ENCODE measurements at places on chromosomes 3 and 15.

- peak; percentile 8 for DNase-seq
Observed at GRCh38 chr3:181076558-181076957, 87.0 kb upstream of the DNAJC19 start.

GRCh38 chr15:56919609-56920366, 1.3 kb downstream of the TCF12 start:
- no peak for DNase-seq

GRCh38 chr15:31241888-31242522, 84.6 kb upstream of the KLF13 start:
- DNase-seq = no peak

DNA sequence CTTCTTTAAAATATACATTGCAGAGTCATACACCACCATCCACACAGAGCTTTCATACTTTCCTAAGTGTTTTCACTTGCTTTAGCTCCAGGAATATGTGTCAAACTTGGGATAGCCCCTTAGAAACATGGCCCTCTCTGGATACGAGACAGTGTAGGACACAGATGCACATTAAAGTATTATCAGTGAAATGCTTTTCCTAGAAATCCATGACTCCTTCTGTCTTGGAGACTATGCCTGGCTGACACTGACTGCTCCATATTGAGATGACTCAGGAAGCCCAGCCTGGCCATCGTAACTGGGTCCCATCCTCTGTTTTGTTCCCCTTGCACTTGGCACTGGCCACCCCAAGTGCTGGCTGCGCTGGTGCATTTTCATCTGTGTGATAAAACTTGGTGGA, 204.8 kb downstream of the PDZRN3 start:
- no peak for DNase-seq

DNA sequence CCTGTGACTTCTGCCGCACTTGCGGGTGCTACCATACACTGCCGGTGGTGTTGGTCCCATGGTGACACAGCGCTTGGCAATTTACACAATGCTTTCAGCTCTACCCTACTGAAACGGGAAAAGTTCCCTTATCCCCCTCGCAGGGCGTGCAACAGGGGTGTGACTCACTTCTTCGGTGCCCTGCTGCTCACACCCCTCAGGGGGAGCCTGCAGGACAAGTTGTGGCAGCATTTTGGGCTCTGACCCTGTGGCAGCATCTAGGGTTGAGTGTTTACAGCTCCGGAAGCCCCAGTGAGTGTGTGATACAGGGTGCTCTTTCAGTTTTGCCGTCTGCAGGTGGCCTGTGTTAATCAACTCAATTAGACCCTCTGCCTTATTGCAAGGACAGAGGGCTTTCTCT, 324.7 kb upstream of the RGMA start:
- DNase-seq = no peak

DNA sequence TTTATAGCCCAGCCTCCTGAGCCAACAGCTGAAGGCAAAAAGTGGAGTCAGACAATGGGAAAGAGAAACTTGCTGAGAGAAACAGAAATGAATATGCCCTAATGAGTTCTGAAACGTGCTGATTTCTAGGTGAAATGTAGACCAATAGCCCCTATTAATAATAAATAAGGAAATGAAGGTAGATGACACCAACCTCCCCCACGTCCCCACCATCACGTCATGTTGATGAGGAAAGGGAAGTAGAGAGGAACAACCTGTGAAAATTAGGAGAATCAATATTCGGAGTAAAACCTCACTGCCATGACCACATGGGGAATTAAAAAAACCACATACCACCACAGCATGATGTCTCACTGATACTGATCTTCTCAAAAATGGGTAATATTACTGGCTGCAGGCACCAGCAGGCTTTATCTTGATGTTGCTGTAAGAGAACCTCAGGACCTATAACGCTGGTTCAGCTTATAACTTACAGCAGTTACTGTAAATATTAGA, 64.0 kb downstream of the KAT2B start:
- no peak for DNase-seq

- DNase-seq = no peak
Observed at GRCh38 chr3:99818818-99819217, 1.2 kb downstream of the CMSS1 start.

GRCh38 chr3:89946884-89947283, 839.5 kb downstream of the EPHA3 start:
- DNase-seq = no peak

DNA sequence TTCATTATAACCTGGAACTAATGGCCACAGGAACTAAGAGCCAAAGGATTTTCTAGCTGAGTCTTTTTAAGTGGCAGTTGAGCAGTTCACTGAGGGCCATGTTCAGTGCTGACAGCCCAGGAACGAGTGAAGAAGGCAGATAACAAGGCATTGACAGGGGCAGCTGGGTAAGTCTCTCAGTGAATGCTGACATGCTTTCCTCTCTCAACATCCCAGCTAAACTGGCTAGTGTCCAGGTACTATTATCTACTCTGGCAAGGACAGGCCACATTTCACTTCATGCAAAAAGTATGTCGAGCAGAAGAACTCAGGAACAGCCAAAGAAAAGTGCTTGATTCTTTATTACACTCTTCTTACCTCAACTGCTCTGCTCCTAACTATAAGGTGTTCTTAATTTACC, 515.9 kb downstream of the NLGN1 start:
- DNase-seq = no peak

DNA sequence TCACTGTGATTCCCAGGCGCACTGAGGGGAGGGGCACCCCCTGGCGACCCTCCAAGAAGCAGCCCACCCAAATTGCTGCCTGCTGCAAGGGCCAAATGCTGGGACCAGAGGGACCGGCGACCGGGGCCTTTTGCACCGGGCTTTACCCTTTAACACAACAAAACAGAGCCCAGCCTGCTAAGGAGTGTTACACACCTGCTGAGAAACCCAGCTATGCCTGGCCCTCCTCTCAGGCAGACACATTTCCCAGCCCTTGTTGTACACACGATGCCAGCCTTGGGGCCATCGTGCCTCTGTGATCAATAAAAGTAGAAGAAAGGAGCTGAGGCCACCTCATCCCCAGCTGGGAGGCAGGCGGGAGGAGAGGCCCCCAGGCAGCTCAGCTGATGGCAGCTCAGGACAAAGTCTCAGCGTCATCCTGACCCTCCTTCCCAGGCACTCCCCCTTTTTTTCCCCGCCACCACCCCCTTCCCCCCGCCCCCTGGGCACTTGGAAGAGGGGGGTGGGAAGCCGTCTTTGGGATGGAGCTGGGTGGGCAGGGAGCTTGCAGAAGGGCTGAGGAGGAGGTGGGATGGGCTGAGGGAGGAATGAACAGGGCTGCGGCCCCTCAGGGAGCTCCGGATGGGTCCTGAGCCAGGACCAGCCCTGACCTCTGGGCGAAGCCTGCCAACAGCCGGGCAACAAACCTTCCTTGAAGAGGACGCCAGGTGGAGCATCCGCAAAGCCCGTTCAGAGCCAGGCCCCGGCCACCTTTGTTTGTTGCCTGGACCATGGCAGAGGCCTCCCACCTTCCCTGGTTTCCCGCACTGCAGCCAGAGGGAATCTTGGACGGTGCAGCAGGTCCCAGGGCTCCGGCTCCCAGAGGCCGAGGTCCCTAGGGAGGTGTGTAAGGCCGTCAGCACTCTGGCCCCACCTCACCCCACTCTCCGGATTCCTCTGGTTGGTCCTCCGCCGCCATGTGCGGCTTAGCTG, 45.9 kb upstream of the SEC61A1 start:
- no peak for DNase-seq

DNA sequence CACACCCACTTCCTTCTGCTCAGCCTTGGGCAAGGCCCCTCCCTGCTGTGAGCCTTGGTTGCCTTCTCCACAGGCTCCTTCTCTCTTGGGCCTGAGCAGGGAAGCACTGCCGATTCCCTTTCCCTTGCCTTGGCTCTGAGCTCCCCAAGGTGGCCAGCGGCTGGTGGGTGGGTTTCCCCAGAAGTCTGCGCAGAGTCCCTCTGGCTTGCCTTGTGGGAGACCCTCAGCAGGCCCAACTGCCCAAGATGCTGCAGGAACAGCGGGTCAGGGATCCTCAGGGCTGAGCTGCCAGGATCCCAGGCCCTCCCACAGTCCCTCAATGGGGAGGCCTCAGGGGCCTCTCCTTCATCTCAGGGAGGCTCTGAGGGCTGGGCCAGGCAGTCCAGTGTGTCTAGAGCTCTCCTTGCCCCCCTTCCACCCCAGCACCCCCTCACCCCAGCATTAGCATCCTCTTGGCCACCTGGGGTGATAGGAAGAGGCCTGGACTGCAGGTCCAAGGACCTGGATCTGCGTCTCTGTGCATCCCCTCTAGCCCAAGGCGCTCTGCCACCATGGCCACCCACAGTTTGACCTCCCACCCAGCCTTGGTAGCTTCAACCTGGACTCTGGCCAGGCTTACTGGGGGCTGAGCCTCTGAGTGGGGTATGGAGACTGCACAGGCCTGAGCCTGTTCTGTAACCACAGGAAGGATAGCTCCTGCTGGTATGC, 68.6 kb downstream of the EXOG start:
- no peak for DNase-seq

DNA sequence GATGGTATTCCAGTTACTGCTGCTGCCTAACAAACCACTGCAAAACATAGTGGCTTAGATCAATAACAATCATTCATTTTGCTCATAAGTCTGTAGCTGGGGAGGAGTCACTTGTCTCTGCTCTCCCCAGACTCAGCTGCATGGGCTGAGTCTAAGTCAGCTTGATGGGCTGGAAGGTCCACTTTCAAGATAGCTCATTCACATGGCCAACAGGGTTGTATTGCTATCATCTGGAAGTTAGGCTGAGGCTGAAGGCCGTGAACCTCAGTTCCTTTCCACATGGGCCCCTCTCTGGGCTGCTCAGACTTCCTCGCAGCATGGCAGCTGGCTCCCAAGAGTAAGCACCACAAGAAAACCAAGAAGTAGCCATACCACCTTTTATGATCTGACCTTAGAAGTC, 28.7 kb upstream of the BFSP2 start:
- no peak for DNase-seq

GRCh38 chr3:11596387-11596786, 47.3 kb downstream of the VGLL4 start:
- DNase-seq = no peak

- no peak for DNase-seq
Observed at GRCh38 chr3:50205413-50206276, 574 bp downstream of the SLC38A3 start.

- no peak for DNase-seq
Observed at GRCh38 chr3:133474251-133474801, 74.5 kb downstream of the BFSP2 start.

DNA sequence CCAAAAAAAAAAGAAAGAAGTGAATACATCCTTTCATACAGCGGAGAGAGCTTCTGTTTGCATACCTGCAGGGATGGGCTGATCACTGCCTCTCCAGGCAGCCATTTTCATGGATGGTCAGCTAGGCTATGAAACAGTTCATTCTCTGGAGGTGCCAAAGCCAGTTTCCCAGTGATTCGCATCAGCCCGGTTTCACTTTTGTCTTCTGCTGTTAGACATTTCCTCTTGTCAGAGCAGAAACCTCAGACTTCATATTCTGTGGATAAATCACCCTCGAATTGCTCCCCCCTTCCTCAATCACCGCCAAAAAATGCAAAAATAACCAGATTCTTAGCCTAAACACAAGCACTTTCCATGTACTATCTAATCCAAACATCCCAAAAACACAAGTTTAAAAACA, 225.6 kb downstream of the ADAMTS9 start:
- DNase-seq = no peak

DNA sequence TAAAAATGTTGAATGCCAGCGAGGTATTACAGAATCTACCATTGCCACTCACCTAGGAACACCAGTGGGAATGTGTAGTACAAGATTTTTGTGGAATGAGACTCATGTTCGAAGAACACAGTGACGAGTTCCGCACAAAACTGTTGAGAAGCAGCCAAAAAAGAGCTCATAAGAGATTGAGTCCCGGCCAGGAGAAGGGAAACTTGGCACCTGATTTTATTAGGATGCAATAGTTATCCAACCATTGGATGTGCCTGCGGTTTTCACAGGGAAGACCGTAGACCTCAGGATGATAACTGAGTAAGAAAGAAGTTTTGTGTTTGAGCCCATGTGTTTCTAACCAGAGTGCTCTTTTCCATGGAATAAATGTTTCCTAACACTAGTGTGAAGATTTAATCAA, 88.9 kb downstream of the PTPRG start:
- DNase-seq = no peak

GRCh38 chr3:167653760-167654159, at the start of gene WDR49:
TSS of gene WDR49 (minus strand) at chr3:167653942. CDS start at chr3:167653425, 517 bp downstream.
- no peak for DNase-seq

DNA sequence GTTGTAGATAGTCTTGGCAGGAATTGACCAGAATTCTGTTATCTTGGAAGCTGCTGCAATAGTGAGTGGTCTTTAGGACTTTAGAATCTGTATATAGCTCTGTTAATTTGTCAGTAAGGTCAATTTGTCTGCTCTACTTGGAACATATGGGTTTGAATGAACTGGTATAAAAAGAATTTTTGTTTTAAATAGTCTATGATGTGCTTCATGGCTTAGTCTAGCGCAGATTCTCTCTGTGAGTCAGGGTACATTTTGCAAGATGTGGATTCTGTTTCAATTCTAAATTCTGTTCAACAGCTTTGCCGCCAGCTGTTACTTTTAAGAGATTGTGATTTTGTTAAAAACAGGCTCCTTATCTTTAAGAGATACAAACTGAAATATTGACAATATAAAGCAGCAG, 135.9 kb upstream of the AGBL1 start:
- DNase-seq = no peak

- DNase-seq = no peak
Observed at GRCh38 chr3:108090049-108090700, 656 bp downstream of the CD47 start.

DNA sequence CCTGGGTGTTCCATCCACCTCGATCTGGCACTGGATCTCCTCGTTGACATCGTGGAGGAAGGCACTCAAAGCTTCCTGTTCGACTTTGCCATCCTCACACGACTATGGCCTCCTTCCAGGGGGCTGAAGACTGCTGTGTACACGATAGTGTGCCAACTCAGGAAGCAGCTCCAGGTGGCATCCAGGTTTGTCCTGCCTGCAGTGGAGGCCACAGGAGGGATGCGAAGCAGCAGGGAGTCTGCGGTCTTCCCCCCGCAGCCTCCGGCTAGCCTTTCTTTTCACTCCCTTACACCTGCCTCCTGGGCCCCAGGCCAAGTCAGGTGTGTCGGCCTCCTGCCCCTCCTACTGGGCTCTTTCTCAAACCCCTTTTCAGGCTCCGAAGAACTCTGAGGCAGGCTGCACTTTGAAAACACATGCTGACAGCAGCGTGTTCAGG, 32.2 kb downstream of the SYNM start:
- peak; percentile 42 for DNase-seq

- no peak for DNase-seq
Observed at GRCh38 chr15:36803773-36804172, 224.3 kb downstream of the CDIN1 start.

DNA sequence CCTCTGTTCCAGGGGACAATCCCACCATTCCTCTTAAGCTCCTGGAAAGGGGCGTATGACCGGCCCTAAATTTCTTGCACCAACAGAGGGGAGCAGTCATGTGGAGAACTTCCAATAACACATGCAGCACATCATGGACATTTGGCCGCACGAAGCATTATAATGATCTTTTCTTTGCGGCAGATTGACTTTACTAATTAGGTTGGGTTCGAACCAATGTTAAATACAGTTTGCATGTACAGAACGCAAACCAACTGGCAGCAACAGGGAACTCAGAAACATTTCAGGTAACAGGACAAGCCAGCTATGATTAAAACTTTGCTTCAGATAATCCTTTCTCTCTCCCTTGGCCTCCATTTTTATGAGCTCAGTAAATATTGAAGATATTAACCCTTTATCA, 100.8 kb upstream of the ADPGK start:
- DNase-seq = no peak

- DNase-seq = no peak
Observed at GRCh38 chr15:67358812-67359211, 104.2 kb downstream of the IQCH start.

- no peak for DNase-seq
Observed at GRCh38 chr15:53830707-53831386, 71.4 kb upstream of the WDR72 start.
